ENCODE measurements at places on chromosomes 7 and 10.
A peak's percentile ranks its signal among the peaks of the same experiment; 100 is the strongest.

GRCh38 chr7:25515633-25516275 is 287.5 kb upstream of the NPVF start:
- peak; percentile 23 for DNase-seq

- no peak for DNase-seq
Observed at GRCh38 chr10:98620503-98620902, 173.8 kb upstream of the HPS1 start.

DNA sequence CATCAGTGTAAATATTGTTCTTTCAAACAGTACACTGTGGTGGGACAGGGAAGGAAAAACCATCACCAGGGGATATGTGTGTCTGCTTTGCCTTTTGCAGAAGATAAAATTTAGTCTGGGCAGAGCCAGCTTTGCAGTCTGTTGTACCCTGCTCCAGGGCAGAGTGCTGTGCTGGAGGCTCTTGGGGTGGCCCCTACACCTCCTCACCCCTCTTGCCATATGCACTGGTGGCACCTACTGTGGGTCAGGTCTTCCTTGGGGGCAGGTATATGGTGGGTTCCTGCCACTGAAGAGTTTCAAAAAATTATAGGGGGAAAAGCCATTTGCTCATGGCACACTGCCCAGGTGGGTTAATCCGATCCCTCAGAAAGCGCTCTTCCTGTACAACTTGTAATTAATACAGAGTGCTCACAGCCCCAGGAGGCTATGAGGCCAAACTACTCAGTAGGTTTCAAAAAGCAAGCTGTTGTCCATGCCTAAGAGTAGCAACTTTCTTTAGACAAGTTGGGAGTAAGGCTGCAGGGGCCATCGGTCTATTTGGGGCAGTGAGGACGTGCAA is 112.7 kb upstream of the BMPER start:
- DNase-seq, result no peak

DNA sequence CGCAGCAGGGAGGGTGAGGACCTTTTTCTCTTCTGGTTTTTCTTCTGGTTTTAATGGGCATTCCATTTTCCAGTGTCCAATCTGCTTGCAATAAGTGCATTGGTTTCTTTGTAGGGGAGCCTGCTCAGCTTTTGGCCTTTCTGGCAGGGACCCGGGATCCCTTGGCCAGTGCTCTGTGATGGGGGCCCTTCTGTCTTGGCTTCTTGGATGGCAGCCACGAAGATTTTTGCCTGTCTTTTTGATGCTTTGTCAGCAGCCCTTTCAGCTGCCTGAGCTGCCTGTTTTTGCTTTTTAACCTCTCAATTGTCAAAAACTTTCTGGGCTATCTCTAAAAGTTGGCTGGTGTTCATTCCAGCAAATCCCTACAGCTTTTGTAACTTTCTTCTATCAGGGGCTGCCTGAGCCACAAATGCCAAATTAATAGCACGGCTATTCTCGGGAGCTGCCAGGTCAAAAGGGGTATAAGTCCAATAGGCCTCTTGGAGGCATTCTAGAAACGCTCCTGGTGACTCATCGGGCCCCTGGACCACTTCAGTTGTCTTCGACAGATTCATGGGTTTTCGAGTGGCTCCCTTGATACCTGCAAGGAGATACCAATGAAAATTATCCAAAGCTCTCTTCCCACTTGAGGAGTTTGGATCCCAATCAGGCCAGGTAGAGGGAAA is 179.9 kb upstream of the MBL2 start:
- no peak for DNase-seq

DNA sequence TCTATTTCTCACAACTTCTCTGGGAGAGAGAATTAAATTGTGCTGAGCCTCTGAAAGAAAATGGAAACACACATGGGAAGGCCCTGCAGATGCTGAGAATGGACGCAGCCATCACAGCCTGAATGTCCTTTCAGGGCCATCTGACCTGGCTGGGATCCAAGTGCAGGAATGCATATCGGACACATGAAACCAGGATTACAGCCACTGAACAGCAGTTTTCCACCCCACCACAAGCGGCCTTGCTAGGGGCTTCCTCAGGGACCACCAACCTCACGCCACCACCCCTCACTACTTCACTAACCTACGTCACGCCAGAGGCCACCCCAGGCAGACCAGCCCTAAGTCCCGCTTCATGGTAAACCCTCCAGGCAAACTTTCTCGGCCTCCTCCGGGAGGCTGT is 103.3 kb downstream of the DIP2C start:
- no peak for DNase-seq

DNA sequence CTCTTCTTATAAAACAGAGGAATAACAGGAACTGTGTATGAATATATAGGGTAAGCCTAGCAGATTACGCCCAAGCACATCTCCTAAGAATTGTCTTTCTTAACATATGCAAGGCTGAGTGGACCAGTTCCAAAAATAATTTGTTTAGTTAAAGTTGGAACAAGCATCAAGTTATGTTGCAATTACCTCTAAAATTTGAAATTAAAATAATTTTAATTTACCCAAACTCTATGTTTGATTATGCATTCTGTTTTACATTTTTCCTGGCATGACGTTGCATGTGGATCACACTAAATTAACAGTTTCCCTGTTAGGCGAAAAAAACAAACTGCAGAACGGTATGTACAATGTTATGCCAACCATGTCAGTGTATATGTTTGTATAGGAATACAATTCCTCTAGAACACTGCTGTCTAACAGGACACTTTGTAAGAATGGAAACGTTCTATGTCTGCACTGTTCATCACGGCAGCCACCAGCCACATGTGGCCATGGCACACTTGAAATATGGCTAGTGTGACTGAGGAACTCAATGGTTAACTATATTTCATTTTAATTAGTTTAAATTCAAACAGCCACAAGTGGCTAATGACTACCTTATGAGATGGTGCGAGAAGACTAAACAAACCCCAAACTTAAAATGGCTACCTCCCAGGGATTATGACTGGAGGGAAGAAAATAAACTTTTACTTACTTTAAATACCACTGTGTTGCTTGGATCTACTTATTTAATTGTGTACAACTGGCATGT is 281.1 kb upstream of the KLF14 start:
- no peak for DNase-seq

DNA sequence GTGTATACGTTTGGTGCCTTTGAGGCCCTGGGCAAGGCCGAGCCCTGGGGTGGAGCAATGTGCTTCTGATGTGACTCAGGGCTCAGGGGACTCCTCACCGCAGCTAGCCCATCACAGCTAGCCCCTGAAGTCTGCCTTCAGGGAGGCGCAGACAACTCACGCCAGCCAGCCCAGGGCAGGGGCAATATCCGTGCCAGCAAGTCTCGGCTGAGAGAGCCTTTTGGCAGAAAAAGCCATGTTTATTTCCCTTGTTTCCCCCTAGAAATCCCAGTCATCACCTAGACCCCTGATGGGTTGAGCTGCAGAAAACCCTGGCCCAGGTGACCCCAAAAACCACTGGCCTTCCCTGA is 90.4 kb downstream of the CHST15 start:
- DNase-seq, result no peak

GRCh38 chr7:74606909-74607510 is 50.5 kb upstream of the GTF2I start:
- no peak for DNase-seq

Measured in activated T-cell treated with anti-CD3 and anti-CD28 coated beads, Interleukin-2, amount 50 U/mL, for 72 hours (primary cell).